Activated T-cell treated with anti-CD3 and anti-CD28 coated beads, Interleukin-2, amount 50 U/mL, for 4 hours (primary cell): ENCODE measurements at places on chromosomes 2 and 18. TPM values are rescaled to one million over a fixed set of nuclear protein-coding genes. Genes with fewer than 3 reads are reported as not detected.

The TBR1 gene
- total RNA-seq, result not detected

The HOXD12 gene
- total RNA-seq, result not detected

The G6PC2 gene
- total RNA-seq, result not detected

The ZNF512 gene
- 16.6 TPM for total RNA-seq

The NT5C1B gene
- not detected for total RNA-seq

The STARD6 gene
- total RNA-seq, result 0.52 TPM

The RIT2 gene
- total RNA-seq, result not detected

The LINC00305 gene
- not detected for total RNA-seq

The ASXL2 gene
- total RNA-seq, result 38.5 TPM

The COL4A3 gene
- total RNA-seq, result not detected

The TTLL4 gene
- total RNA-seq, result 53.0 TPM

The CYP1B1 gene
- 11.4 TPM for total RNA-seq

The PIEZO2 gene
- 0.05 TPM for total RNA-seq

The CFC1 gene
- total RNA-seq, result not detected

The SRD5A2 gene
- not detected for total RNA-seq

DNA sequence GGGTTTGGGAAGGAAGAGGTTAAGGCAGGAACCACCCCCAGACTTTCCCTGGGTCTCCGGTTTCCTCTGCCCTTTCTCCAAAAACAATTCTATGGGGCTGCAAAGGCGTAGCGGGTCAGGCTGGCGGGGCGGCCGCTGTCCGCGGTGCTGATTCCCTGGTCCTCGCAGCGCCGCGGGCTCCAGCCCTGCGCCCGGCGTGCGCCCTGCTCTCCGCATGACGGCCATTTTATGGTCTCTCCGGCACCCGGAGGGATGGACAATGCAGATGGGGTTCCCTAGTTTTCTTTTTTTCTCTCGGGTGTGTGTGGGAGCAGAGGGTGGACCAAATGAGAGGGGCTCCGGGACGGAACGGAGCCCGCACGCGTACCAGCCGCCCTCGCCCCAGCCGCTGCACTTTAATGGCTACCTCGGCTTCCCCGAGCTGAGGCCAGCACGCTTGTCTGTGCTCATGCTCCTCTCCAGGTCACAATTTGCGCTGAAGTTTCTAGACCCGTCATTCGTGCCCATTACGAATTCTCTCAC is 1.6 kb downstream of the ST8SIA3 start:
- DNase-seq, result no peak

- DNase-seq, result no peak
Measured at GRCh38 chr2:161576421-161576820, 47.8 kb upstream of the SLC4A10 start.

DNA sequence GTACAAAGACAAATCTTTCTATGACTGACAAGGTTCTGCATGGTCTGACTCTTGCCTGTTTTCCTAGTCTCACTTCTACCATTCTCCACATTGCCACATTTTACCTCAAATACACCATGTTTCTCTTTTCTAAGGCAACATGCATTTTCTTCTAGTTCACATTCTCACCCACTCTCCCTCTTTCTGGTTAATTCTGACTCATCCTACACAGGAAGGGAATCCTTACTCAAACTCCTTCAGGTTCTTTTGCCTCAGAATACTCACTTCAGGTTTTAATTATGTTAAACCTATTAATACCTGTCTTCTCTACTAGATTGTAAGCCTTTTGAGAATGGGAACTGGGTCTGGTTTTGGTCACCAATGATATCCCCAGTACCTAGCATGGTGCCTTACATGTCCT is 47.2 kb downstream of the MAP2 start:
- no peak for DNase-seq

DNA sequence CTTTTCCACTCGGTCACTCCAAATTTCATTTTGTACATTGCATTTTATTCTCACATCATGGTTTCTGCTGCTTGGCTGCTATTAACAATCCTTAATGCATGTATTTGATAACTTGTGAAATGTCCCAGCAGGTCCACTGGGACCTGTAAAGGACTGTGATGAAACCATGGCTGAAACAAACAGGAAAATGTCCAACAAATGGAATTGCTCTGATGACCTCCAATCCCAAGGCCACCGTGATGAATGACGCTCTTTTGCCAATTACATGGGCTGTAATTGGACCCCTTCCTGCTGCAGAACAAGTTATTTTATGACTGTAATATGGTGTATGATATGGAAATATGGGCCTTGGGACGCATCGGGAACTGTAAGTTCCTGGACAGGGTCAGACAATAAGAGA is 224.2 kb upstream of the CXCR4 start:
- no peak for DNase-seq

DNA sequence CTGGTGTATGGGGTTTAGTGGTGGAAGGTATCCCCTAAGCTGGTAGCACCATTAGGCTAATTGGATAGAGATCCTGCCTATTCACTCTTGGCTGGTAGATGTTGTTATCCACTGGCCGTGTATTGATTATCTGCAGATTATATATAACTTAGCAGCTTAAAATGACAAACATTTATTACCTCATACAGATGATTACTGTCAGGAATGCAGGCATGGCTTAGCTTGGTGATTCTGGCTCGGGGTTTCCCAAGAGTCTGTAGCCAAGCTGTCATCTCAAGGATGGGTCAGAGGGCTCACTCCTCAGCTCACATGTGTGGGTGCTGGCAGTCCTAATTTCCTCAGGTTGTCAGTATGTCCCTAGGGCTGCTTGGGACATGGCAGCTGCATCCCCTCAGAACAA is 465.8 kb downstream of the PARD3B start:
- no peak for DNase-seq

DNA sequence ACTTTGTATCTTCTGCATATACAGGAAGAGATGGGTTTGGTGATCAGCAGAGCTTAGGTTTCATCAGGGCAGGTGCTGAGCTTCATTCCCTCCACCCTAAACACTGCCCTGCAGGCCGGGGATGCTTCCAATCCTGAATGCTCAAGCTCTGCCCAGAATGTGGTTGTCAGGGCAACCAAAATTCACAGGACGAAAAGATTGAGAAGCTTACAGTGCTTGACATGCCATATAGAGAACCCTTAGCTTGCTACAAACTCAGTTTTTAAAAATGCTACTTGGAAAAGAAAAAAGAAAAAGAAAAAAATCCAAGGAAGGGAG is 65.6 kb downstream of the SH3RF3 start:
- no peak for DNase-seq

DNA sequence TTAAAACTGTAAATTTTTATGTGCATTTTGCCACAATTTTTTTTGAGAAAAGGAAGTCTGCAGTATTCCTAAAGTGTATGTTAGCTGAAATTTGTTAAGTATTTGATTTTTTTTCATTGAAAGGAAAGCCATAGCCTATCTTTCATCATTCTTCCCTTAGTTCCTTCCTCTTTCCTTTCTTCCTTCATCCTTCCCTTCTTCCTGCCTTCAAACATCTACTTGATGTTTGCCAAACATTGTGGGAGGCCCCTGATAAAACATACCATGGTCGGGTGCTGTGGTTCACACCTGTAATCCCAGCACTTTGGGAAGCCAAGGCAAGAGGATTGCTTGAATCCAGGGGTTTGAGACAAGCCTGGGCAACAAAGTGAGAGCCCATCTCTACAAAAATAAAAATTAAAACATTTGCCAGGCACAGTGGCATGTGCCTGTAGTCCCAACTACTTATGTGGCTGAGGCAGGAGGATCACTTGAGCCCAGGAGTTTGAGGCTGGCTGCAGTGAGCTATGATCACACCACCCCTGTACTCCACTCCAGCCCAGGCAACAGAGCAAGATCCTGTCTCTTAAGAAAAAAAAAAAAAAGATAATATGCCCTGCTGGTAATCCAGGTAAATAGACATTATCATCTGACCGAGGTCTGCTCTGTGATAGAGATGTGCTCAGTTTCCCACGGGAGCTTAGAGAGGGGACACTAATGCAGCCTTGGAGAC is 278.4 kb upstream of the STON1 start:
- DNase-seq, result no peak

DNA sequence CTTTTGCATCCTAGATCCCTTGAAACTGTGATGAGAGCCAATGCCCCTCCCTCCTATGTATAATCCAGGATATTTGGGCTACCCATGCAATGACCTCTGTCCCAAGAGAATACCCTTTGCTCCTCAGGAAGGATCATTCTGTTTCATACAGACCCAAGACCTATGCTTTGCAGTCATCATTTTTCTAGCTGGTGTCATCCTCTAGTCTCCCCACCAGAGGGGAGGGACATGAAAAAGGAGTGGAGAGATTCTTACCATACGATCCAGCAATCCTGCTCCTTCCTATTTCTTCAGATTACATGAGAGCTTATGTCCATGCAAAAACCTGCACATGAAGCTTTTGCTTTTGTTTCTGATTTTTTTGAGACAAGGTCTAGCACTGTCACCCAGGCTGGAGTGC is 13.8 kb upstream of the GIGYF2 start:
- no peak for DNase-seq

DNA sequence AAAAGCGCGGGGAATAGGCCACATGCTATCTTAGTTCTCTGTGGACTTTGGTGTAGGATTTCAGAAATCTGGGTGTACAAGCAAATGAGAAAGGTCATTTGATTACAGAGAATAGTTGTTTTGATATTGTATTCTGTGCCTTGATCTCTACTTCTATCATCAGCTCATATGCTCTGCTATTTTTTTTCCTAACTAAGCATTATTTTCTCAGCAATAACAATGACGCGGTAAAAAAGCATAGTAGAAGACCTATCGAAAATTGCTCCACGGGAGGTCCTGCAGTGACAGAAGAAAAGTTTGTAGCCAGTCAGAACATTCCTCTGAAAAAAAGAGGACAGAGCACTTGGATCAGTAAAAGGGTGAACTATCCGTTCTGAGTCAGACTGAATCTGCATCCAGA is 2.8 kb upstream of the SETBP1 start:
- DNase-seq, result no peak

GRCh38 chr2:23756593-23757292 is 170.2 kb downstream of the ATAD2B start:
- no peak for DNase-seq

GRCh38 chr2:219527076-219527394 is 12.8 kb downstream of the ASIC4 start:
- DNase-seq, result no peak

DNA sequence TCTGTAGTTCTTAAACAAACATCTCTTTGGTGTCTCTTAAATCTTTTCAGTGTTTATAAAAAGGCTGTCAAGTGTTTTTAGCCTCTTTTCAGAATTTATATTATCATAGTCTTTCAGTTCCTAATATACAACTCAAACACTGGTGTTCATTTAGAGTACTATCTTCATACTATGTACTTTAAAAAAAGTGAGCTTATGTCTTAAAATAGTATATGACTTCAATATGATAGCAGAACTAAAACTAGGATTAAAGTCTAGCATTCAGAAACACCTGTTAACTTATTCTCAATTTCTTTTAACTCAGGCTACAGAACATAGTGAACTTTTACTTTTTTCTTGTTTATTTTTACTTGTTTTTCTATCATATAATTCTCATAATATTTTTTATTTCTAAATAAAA is 14.7 kb upstream of the IKZF2 start:
- DNase-seq, result no peak

DNA sequence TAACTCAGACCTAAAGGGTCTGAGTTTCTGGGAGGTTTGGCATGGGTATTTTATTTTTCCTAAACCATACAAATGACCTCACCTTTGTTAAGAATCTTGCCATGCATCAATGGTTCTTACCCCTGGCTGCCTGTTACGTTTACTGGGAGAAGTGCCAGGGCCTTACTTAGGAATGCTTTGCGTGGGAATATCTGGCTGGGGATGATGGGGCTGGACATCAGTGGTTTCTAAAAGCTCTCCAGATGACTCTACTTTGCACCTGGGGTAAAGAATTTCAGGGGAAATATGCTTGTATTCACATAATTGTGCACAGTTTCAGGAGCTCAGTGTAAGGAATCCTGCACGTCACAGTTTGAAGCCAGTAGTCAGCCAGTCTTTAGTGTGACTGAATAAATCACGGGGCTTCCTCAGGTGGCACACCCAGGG is 18.2 kb upstream of the DAW1 start:
- DNase-seq, result no peak

DNA sequence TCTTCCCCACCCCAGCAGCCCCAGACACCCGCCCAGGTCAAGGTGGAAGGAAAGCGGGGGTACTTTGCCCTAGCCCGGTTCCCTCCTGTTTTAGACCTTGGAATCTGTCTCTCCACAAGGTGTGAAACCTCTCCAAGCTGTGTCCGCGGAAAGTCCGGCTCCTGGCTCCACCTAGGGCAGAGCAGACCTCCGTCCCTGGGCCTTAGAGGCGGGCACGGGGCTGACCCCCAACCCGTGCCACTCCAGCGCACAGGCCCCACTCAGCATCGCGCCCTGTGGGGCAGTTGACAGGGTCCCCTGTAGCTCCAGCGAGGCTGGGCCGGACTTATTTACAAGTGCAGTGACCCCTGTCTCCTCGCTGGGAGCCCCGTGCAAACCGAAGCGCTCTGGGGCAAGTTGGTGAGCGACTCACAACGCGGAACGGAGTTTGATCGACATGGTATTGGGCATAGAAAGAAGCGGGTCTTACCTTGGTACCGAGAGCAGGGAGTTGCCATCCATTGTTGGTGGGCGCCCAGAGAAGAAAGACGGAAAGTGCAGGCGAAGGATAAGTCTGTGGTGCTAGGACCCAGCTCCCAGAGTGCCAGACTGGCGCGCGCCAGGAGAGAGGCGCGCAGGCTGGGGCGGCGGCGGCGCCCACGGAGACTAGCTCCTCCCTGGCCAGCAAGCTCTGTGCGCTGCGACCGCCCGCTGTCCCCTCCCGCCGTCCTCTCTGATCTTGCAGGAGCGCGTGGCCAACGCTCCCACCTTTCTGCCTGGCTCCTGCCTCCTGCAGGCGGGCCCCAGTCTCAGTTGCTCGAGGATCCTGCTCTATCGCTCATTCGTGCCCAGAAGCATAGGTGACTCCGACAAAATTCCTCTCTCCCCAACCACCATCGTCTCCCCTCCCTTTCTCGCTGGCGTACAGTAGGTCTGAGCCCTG is at the start of gene SPHKAP:
TSS of gene SPHKAP (minus strand) at position 590 of the 922 bp plus-strand sequence. CDS start at position 501, 89 bp downstream.
- DNase-seq, result no peak

DNA sequence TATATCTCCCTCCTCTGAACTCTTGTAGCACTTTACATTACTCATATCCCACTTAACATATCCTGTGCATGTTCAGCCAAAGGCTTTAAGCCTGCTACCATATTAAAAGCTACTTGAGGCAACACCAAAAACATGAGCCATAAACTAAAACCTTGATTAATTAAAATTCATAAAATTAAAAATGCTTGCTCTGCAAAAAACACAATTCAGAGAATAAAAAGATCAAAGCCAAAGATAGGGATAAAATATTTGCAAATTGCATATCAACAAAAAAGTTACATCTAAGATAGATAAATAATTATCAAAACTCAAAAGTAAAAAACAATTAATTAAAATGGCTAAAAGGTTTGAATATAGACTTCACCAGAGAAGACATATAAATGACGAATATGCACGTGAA is 495.4 kb upstream of the PIK3C3 start:
- DNase-seq, result no peak

DNA sequence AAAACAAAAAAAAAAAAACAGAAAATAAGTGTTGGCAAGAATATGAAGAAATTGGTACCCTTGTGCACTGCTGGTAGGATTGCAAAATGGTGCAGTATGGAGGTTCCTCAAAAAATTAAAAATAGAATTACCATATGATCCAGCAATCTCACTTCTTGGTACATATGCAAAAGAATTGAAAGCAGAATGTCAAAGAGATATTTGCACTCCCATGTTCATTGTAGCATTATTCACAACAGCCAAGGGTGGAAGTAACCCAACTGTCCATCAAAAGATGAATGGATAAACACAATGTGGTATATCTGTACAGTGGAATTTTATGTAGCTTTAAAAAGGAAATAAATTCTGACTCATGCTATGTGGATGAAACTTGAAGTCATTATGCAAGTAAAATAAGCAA is 72.8 kb upstream of the POU3F3 start:
- DNase-seq, result no peak

GRCh38 chr18:217532-218336 is 50.1 kb downstream of the THOC1 start:
- no peak for DNase-seq
